ENCODE measurements at places on chromosomes 11 and 22.

DNA sequence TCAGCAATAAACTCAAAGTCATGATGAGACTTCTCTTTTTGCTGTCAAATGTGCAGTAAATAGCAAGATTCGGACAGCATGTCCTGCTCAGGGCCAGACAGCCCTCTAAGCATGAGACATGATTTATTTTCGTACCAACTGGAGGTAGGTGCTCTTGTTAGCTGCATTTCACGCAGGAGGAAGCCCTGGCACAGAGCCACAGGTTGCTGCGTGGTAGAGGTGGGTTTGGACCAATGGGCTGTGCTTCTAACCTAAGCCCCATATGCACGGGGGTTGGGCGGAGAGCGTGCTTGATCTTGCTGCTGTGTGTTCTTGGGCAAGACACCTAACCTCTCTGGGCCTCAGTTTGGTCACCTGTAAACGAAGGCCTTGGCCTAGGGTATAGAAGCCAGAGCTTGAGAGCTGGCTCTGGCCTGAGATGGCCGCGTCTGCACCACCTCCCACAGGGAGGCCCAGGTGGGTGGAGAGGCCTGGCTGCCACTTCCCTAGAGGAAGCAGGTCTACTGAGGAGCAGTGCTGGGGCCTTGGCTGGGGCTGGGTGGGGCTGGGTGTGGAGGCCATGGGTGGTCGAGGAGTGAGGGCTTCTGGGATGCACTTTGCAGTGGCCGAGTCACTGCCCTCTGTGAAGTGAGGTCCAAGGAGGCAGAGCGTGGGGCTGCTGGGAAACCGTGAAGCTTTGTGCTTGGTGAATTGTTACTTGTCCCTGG, 38.5 kb upstream of the GRAMD4 start:
- DNase-seq = no peak

DNA sequence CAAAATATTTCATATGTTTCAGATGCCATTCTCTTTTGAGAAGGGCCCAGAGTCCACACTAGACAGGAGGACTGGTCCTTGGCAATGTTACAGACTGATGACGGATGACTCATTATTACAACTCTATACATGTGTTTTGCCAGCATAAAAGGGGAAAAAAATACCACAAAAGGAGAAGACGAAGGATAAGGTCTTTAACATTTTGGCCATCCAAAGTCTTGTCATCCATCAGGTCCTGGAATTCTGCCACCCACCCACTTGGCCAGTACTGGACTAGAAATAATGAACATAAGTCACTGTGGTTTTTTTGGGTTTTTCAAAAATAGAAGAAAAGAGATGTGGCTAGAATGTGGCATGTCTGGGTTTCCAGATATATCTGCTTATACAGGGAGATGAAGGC, 57.7 kb upstream of the BDNF start:
- DNase-seq = no peak

DNA sequence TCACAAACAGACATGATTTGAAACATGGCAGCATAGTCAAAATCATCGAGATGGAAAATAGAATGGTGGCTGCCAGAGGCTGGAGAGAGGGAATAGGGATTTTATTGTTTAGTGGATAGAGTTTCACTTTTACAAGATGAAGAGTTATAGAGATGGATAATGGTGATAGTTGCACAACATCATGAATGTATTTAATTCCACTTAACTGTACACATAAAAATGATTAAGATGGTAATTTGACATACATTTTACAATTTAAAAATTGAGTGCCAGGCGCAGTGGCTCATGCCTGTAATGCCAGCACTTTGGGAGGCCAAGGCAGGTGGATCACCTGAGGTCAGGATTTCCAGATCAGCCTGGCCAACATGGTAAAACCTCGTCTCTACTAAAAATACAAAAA, 21.2 kb downstream of the TTC28 start:
- no peak for DNase-seq

DNA sequence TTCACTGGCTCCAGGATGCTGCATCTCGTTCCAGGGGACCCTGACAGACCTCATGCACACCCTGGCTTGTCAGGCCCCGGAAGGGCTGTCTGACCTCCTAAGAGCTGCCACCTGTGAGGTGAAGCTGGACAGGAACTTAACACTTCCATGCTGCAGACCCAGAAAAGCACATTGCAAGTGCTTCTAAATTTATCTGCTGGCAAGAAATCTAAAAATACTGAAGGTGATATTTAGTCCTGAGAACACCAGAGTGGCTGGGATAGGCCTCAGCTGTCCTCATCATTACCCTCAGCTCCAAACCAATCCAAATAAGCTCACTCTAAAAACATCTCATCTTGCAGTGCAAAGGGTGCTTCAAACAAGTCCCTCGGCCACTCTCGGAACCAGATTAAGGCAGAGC, 46.7 kb downstream of the ABTB2 start:
- no peak for DNase-seq

DNA sequence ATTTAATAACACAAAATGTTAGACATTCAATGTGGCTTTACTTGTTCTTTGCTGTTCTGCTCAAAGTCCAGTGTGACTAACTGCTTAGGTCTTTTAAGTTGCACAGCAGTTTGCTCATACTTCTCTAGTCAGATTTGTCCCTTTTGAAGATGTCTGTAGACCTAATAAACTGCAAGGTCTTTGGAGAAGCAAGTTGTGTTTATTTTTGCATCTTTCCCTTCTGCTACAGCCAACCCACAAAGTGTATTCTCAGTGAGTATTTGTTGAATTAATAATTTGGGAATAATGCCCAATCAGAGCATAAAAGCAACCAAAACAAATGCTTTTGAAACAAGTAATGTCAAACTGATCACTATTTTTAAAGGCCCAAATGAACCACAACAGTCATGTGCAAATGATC, 312.5 kb downstream of the CADM1 start:
- DNase-seq = no peak

- DNase-seq = no peak
These were observed 44.5 kb upstream of the DKK3 start for GRCh38 chr11:12052676-12053605.

GRCh38 chr11:34030382-34030781, 21.1 kb upstream of the CAPRIN1 start:
- DNase-seq = no peak

GRCh38 chr22:38397189-38398085, 57.6 kb downstream of the KCNJ4 start:
- no peak for DNase-seq

DNA sequence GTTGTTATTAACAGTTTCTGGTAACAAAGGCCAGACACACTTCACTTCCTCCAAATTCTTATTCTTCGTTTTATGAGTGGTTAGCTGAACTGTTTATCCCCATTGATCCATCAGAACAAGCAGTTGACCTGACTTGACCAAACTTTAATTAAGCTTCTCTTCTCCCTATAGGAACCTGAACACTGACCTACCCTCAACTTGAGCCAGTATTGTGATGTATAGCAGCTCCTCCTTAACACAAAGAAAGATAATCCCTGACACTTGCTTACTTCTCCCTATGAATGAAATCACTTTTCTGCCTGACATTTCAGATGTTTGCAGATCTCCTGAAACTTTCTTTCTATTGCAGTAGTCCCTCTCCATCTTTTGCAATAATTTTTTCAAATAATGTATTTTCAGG, 41.9 kb downstream of the ANO5 start:
- no peak for DNase-seq

DNA sequence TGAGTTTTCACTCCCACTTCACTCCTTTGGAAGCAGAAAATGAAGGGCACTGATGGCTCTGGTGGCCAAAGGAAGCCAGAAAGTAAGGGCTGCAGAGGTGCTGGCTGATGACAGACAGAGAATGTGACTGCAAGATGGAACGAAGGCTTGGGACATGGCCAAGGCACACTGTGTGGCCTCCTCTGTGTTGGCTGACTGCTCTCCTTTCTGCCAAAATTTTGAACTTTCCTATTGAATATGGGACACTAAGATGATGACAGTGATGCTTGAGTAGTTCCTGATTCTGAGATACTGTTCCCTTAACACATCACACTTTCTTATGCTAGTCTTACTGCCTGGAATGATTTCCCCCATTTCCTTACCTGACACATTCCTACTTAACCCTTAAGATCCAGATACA, 156.4 kb downstream of the SWAP70 start:
- no peak for DNase-seq

GRCh38 chr11:94544646-94545263, 1.0 kb downstream of the FUT4 start:
- no peak for DNase-seq

- no peak for DNase-seq
These were observed 291.6 kb downstream of the BUD13 start for GRCh38 chr11:116481126-116481675.

GRCh38 chr11:116696381-116696941, 76.3 kb downstream of the BUD13 start:
- DNase-seq = no peak

GRCh38 chr22:50219800-50220602, 19.2 kb downstream of the SELENOO start:
- no peak for DNase-seq

GRCh38 chr11:37026741-37027140, 428.7 kb upstream of the RAG2 start:
- DNase-seq = no peak

GRCh38 chr22:22546490-22546889, 12.6 kb downstream of the PRAME start:
- no peak for DNase-seq

GRCh38 chr11:95577716-95578460, 211.7 kb downstream of the FAM76B start:
- DNase-seq = no peak

- peak; percentile 40 for DNase-seq
These were observed 2.4 kb downstream of the ZDHHC24 start for GRCh38 chr11:66543263-66544107.

GRCh38 chr11:115170133-115170815, 333.9 kb downstream of the CADM1 start:
- no peak for DNase-seq

DNA sequence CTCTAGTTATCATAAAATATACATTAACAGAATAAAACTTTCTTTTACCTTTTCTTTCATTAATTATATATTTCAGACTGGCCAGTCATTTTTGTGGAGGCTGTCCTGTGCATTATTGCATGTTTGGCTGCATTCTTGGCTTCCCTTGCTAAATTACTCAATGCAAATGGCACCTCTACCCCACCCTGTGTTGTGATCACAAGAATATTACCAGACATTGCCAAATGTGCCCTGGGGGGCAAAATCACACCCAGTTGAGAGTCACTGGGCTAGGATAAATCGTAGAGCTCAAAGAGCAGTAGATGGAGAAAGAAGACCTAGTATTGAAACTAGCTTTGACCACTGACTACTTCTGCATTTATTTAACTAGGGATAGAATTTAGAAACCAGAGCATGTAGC, 1257.8 kb upstream of the TENM4 start:
- DNase-seq = no peak

GRCh38 chr11:20459865-20460264, 72.3 kb downstream of the PRMT3 start:
- DNase-seq = no peak

- peak; percentile 54 for DNase-seq
These were observed 8.7 kb downstream of the DRAP1 start for GRCh38 chr11:65927904-65928397.

DNA sequence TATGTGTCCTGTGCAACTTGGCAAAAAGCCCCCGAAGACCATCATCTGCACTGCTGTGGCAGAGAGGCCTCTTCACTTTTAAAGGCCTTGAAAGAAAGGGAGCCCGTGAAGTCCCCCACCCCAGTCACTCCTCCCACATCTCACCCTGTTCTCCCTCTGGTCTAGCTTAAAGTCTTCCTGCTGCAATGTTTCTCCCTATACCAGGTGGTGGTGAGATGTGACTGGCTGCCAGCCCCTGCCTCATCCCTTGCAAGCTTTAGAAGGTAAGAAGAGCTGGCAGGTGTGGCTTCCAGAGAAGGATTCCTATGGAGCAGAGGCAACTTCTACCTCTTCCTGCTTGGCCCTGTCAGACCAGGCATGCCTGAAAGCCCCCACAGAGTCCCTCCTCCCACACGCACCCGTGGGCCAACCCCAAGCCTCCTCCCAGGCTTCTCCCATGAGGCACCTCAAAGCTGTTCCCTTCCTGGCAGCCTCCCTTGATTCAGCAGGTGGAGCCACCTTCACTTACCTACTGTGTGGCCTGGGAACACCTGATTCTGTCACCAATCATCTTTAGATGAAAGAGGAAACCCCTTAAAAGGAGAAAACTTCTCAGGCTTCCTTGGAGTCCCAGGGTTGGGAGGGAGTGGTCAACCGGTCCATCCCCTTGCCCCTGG, 4.0 kb upstream of the TRIM29 start:
- DNase-seq = no peak

DNA sequence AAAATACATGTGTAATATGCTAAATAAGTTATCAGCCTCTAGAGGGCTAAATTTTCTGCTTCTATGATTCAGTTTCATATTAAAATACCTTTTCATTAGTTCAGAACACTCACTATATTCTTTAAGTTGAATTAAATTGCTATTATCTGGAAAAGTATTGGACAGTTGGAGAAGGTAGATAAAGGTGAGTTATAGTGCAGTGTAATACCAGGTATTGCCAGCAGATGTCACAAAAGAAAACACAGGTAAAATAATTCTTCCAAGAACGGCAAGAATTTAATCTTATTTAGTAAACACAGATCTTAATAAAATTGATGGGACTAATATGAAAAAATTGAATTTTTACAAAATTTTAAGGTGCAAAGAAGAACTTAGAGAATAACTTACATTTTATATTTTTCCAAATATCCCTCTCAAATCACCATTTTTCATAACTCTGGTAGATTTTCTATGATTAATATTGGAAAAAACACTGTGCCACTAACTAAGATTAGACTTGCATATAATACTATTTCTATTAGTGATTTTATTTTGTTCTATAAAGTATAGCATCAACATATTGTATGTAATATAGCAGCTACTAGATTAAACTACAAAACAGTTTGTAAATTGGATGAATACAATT, 1.7 kb upstream of the LRRC4C start:
- DNase-seq = no peak

- no peak for DNase-seq
These were observed 14.1 kb upstream of the LIPT2 start for GRCh38 chr11:74507582-74507981.

- no peak for DNase-seq
These were observed 10.1 kb downstream of the LMO1 start for GRCh38 chr11:8253566-8253965.

DNA sequence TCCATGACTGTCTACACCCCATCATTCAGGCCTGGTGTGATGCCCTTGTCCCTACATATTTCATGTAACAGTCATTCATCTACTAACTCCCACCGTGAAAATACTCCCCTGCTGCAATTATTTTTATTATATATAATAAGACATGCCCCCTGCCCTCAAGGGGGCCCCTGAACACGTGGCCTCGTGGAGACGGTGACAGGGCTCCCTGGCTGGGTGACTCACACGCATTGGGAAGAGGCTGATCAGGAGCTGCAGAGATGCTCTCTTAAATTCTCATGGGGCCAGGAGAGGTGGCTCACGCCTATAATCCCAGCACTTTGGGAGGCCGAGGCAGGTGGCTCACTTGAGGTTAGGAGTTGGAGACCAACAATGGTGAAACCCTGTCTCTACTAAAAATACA, 88.6 kb downstream of the ST3GAL4 start:
- DNase-seq = no peak

GRCh38 chr11:45906096-45906682, 882 bp downstream of the FREY1 start:
- no peak for DNase-seq

Data from effector CD8-positive, alpha-beta T cell (primary cell).